ENCODE measurements at places on chromosomes 5 and 9. TPM values are rescaled to one million over a fixed set of nuclear protein-coding genes. Genes with fewer than 3 reads are reported as not detected.
A peak's percentile ranks its signal among the peaks of the same experiment; 100 is the strongest.

Gene ENTPD8
- total RNA-seq = not detected

Gene CFAP90
- not detected for total RNA-seq

Gene SUSD1
- total RNA-seq = 10.5 TPM

Gene LYSMD3
- 50.3 TPM for total RNA-seq

Gene SLU7
- total RNA-seq = 34.6 TPM

Gene SPATA31C1
- total RNA-seq = not detected

Gene KIF4B
- total RNA-seq = not detected

Gene ZNF366
- 20.0 TPM for total RNA-seq

Gene FCN1
- 0.26 TPM for total RNA-seq

Gene SLC27A6
- 16.8 TPM for total RNA-seq

Gene PCDHB4
- 0.59 TPM for total RNA-seq

- no peak for DNase-seq
Measured at GRCh38 chr5:64789457-64789856, 20.7 kb downstream of the CWC27 start.

DNA sequence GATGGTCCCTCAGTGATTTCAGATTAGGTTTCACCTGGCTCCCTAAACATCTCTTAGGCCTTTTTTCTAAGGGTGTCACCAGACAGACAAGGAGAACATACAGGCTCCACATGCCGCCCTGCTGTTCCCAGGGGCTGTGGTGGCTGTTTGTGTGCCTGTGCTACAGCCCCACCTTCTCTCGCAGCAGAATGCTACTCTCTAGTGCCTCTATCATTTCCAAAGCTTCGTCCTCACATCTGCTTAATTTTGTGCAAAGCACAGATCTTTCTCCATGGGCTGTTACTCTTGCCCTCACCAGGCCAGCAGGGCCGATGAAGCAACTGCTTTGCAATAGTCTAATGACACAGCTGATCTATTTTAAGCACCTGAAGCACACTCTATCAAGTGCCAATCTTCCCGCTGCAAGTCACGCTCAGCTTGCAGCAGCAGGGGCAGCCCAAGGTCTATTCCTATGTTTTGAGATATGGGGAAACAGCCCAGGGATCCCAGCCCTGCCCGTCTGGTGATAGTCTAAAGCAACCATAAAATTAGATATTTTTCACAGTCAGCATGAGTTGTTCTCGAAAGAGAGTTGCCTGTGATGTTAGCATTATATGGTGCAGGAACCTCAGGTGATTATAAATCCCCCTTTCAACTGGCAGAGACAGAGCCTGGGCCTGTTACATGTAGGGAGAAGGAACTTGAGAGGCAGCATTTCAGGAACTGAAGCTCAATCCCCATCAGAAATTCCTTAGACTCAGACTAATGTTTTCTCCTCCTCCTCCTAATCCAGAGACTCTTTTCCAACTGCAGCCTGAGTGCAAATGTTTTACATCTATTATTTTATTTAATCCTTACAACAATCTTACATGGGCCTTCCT is 12.7 kb downstream of the ABLIM3 start:
- no peak for DNase-seq

- peak; percentile 10 for DNase-seq
Measured at GRCh38 chr9:134533850-134534588, 107.6 kb upstream of the COL5A1 start.

DNA sequence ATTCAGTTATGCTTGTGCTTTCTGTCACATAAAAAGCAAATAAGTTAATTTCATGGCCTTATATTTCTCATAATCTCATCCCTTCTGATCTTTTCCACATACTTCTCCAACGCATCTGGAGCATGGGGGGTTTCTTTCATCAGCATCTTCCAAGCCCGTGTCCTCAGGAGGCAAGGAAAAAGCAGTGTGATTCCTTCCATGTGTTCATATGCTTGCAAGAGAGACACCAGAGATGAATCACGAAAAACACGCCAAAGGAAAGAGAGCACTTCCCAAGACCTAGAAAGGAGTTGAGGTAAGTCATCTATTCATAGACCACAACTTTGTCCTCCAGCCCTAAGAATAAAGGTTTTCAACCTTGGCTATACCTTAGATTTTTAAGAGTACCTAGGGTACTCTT is 26.0 kb upstream of the SVEP1 start:
- DNase-seq = no peak

GRCh38 chr9:1383899-1384455 is 333.8 kb downstream of the DMRT2 start:
- DNase-seq = no peak

- no peak for DNase-seq
Measured at GRCh38 chr5:93186076-93186682, 394.8 kb downstream of the NR2F1-AS1 start.

DNA sequence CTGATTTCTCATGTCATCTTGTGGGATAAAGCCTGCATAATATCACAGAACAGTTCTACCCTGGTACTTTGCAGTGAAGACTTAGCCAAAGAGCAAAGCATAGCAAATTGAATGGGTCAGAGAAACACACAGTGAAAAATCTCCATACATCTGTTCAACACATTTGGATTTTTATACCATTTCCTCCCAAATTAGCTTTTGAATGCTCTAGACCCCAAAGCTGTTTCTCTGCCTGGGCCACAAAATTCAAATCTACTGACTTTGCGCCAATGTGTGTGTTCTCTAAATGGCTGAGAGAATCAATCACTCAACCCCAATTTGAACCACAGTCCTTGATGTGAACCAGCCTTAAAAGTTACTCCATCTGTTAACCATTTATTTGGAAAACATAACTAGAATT is 236.9 kb upstream of the NFIL3 start:
- no peak for DNase-seq

GRCh38 chr5:178241231-178241663 is 8.6 kb upstream of the PHYKPL start:
- DNase-seq = no peak

DNA sequence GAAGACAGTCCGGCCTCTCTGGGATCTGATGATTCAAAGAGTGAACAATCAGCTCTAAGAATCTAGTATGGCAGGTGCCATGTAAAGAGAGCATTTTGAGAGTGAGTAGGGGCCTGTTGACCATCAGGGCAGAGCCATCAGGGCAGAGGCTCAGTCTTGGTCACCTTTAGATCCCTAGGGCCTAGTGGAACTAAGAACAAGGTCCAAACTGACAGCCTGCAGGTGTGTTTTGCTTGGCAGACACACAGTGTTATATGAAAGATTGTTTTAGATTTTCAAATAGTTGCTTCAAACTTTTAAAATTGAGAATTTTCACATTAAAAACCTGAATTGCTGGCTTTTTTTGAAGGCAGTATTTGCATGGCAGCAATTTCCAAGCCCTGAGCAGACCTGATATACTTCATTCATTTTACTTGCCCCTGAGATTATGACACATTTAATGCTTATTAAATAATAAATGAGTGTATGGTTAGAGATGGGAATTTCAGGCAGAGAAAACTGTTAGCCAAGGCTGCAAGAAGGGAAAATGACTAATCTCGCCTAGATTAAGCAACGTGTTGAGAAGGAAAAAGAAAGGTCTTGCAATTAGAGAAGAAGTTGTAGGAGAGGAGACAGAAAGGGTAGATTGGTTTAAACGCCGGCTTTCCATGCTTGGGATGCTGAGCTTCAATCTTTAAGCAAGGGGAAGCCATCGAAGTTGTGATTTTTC is 279.6 kb downstream of the ARRDC3 start:
- DNase-seq = no peak

GRCh38 chr5:154260224-154260927 is 69.8 kb downstream of the GALNT10 start:
- no peak for DNase-seq

DNA sequence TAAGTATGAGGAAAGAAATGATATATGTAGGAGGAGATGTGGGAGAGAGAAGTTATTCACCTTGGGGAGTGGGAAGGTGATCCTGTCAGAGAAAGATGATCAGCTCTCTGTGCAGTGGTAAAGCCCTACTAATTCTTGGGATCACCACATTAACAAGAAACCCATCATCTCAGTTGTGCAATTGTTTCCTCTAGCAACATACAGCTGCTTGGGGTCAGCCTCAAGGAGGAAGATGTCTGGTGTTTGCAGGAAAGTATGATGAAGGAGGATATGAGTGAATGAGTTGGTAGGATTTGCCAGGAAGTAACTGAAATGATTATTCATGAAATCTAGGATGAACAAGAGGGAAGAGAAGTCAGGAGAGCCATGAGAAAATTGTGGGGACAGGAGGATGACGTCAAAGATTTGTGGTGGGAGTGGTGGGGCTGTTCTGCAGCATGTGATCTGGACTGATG is 50.1 kb downstream of the TNFSF8 start:
- no peak for DNase-seq

- DNase-seq = no peak
Measured at GRCh38 chr5:177550122-177550521, 4.2 kb downstream of the FAM193B start.

DNA sequence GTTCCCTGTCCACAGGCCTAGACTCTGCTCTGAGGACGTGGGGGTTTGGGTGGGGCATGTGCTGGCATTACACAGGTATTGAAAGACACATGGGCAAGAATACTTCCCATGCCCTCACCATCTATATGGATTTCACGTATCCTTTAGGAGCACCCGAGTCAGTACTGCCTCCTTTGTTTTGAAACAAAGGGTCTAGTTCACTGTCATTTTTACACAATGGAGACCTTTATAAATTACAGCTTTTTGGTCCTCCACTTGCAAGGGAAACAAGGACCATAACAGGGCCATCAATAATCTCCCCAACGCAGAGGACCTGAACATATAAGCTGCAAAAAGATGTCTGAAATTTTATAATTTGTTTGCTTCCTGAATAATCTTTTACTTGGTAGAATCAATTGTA is 24.9 kb upstream of the CRHBP start:
- no peak for DNase-seq

Data from uterus (tissue), 4 donors.